Left ventricle myocardium inferior (tissue), 1 donor: ENCODE measurements at places on chromosomes 16 and 17. TPM values are rescaled to one million over a fixed set of nuclear protein-coding genes. Genes with fewer than 3 reads are reported as not detected.
A peak's percentile ranks its signal among the peaks of the same experiment; 100 is the strongest.

HOXB1 gene
- not detected for total RNA-seq

DHRS7C gene
- 3.1 TPM for total RNA-seq

CDRT15 gene
- not detected for total RNA-seq

BICDL2 gene
- total RNA-seq = 0.05 TPM

GRCh38 chr16:83954577-83955016 lies 1.6 kb downstream of the OSGIN1 start:
- no peaks in the 10 kb centered on the region for H3K27me3 ChIP-seq
- peaks cover 53% of the 10 kb centered on the region for H3K4me1 ChIP-seq
- peaks cover 5% of the 10 kb centered on the region for H3K36me3 ChIP-seq
- H3K4me3 ChIP-seq = peak overlapping the region; percentile 83
- DNase-seq = peak; percentile 41

GRCh38 chr16:700684-701584 lies 4.7 kb downstream of the FBXL16 start:
- H3K36me3 ChIP-seq = no peaks in the 10 kb centered on the region
- no peak for DNase-seq
- H3K27me3 ChIP-seq = peaks cover 99% of the 10 kb centered on the region
- H3K4me1 ChIP-seq = peaks cover 12% of the 10 kb centered on the region
- no peak overlapping the region for H3K27ac ChIP-seq

GRCh38 chr16:4180511-4180910 lies 61.4 kb downstream of the SRL start:
- no peaks in the 10 kb centered on the region for H3K36me3 ChIP-seq
- no peak overlapping the region for H3K27ac ChIP-seq
- no peak overlapping the region for H3K4me3 ChIP-seq
- peaks cover 14% of the 10 kb centered on the region for H3K4me1 ChIP-seq
- H3K27me3 ChIP-seq = no peaks in the 10 kb centered on the region
- no peak for DNase-seq

DNA sequence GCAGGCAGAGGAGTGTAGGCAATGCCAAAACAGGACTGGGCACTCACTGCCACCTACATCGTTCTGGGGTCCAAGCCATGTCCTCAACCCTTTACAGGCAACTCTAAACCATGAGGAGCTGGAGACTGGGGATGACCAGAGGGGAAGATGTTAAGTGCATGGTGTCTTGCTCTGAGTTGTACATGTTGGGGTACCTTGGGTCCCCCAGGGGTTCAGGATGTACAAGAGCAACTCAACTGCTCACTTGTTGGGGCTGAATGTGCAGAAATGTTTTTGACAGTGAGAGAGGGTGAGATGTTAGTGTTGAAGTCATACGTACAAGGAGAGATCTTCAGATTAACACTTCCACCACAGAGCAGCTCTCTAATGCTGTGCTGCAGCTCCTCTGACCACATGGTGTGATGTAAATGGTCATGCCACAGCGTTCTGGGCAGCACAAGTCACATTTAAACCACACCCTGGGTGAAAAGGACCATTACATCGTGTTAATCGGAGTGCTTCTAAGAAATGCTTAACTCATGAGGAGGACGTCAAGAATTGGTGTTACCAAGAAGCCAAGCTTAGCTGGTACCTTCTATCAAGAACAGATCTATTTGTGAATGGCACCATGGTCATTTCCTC lies 2.4 kb downstream of the CCL18 start:
- H3K27ac ChIP-seq = no peak overlapping the region
- DNase-seq = no peak
- peaks cover 31% of the 10 kb centered on the region for H3K27me3 ChIP-seq
- H3K36me3 ChIP-seq = no peaks in the 10 kb centered on the region
- H3K4me3 ChIP-seq = no peak overlapping the region
- no peaks in the 10 kb centered on the region for H3K4me1 ChIP-seq

DNA sequence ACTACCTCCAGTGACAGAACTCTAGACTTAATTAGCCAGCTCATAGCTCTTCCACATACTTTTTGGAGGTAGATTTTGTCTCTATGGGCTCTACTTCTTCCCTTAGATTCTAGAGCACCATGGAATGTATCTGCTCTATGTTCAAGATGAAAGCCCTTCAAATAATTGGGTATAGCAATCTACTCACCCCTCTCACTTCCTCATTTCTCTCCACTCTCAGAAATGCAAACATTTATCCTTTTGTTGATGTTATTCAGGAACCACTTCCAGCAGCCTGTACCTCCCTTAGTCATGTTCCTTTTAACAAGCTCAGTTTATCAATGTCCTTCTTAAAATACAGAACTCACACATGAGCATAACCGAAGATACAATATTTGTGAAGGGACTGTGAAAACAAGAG lies 78.5 kb downstream of the GRIN2A start:
- H3K4me3 ChIP-seq = no peak overlapping the region
- DNase-seq = no peak
- H3K27ac ChIP-seq = no peak overlapping the region
- peaks cover 22% of the 10 kb centered on the region for H3K27me3 ChIP-seq
- H3K36me3 ChIP-seq = no peaks in the 10 kb centered on the region

DNA sequence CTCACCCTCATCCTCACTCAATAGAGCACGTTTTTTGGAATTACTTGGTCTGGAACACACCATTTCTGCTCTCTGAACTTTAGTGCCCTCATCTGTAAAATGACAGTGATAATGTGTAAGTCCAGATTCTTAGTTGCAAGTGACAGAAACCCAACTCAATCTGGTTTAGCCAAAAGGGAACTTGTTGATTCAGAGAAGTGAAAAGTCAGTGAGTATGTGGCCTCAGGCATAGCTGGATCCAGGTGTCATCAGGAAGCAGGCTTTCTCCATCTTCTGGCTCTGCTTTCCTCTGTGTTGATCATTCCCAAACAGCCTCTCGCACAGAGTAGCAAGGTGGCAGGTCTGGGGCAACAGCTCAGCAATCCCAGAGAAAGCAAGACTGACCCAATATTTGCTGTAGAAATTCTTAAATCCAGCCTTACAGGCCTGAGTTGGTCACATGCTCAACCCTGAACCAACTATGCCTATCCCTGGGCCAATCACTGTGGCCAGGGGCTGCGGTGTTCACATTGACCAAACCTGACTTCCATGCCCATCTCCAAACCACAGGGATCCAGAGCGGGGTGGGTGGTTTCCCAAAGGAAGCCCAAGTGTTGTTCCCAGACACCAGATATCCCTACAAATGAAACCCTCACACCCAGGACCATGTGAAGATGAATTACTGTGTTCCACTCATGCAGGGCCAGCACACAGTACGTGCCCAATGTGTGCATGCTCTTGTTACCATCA lies 23.3 kb upstream of the ALKBH5 start:
- H3K27ac ChIP-seq = no peak overlapping the region
- H3K4me1 ChIP-seq = peaks cover 8% of the 10 kb centered on the region
- no peaks in the 10 kb centered on the region for H3K36me3 ChIP-seq

DNA sequence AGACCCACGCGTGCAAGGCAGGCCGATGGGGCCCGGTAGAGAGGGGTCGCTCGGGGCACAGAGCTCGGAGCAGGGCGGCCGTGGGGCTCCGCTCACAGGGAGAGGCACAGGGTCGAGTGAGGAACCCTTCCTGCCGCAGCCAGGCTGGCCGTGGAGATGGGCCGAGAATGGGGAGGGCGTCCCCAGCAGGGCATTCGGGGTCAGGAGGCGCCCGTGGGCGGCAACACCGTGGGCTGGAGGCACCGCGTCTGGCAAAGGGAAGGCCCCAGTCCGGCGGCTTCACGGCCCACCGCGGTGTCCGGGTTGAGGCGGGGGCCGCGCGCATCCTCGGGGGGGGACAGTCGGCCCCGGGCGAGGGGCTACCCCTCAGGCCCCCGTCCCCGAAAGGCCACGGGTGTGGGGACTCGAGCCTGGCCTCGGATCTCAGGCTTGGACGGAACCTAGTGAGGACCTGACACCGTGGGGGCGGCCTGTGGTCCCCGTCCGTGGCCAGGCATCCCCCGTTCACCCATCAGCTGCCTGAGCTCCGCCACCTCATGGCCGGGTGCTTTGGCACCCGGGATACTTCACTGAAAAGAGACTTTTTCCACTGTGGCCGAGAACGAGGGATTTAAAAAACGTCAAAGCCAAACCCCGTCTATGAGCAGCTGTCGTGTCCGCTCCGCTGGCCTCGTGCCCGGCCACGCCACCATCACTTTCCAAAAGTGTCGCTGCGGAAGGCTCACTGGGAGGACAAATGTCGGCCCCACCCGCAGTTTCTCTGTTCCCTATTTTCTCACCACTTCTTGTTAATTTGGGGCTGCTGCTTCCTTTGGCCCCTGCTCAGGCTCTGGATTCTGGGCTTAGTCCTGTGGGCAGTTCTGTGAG lies 73.6 kb downstream of the METRNL start:
- DNase-seq = peak; percentile 69
- H3K27me3 ChIP-seq = peaks cover 11% of the 10 kb centered on the region
- no peaks in the 10 kb centered on the region for H3K4me1 ChIP-seq
- H3K4me3 ChIP-seq = no peak overlapping the region
- no peaks in the 10 kb centered on the region for H3K36me3 ChIP-seq

DNA sequence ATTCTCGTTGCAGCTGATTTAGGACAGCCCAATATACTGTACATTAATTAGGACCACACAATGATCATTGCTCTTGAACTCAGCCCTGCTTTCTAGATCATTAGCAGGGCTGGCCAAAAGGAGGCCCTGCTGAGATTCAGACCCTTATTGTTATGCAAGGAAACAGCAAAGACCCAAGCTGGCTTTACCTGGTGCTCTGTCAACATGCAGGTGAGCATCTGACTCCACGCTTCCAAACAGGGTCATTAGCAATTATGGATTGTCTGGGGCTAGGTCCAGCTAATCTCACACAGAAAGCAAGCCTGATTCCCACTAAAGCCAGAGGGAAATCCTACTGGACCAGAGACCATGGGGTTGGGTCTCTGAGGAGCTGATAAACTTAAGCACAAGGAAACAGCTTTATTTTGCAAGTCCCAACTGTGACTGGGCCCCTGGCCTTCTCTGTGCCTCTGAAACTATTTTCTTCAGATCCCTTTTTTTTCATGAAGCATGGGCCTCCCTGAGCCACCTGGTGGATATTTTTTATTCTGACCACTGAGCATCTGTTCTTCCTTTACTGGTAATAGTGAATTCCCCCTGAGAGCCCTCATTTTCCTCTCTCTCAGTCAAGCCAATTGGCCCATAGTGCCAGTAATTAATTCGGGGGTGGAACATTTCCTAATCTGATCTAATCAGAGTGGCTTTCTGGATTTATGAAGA lies 236.1 kb downstream of the GRIN2A start:
- DNase-seq = no peak
- H3K36me3 ChIP-seq = no peaks in the 10 kb centered on the region

GRCh38 chr16:75379911-75380847 lies 53.1 kb downstream of the CFDP1 start:
- no peak overlapping the region for H3K4me3 ChIP-seq
- no peaks in the 10 kb centered on the region for H3K36me3 ChIP-seq
- H3K27me3 ChIP-seq = no peaks in the 10 kb centered on the region
- H3K4me1 ChIP-seq = peaks cover 27% of the 10 kb centered on the region
- DNase-seq = no peak

DNA sequence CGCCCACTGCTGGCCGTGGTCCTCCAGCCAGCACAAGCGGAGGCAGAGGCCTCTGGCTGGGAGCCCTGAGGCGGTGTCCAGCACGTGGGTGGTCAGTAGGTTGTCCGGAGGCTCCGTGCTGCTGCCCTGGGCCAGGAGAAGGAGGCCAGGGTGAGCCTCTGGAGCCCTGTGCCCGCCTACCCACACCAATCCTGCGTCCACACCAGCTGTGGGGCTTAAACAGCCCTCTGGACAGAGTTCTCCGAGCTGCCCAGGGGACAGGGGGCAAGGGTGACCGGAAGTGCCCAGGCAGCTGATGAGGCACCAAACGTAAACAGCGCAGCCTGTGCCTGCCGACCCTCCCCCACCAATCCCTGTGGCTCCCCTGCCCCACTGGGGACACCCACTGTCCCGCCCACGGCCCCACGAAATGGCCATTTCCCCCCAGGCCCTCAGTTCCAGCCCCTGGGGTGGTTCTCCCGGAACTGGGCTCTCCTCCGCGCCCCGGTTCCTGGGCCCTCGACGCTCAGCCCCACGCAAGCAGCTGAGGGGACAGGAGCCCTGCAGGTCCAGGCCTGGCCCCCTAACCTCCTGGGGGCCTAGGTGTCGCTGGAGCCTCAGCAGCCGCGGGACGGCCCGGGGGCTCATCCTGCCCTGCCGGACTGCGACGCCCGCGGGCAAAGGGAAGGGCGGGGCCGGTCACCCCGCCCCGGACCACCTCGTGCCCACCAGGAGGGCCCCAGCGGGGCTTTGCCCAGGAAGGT lies 27.9 kb upstream of the DBNDD1 start:
- peak overlapping the region; percentile 58 for H3K4me3 ChIP-seq
- peaks cover 19% of the 10 kb centered on the region for H3K36me3 ChIP-seq
- peaks cover 13% of the 10 kb centered on the region for H3K4me1 ChIP-seq
- no peak overlapping the region for H3K27ac ChIP-seq
- peaks cover 17% of the 10 kb centered on the region for H3K27me3 ChIP-seq

DNA sequence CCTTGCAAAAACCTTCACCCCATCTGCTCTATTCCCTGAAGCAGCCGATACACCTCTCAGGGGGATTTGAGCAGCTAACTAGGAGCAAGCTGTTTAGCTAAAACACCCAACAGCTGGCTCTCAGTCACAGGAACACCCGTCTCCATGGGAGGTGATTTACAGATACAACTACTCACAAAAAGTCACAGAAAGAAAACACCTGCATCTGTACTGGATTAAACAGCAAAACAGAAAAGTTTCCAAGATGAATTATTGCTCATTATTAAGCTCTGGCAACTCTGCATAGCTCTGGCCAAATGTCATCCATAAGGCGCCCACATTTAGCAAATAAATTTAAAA lies 22.3 kb downstream of the GJC1 start:
- no peaks in the 10 kb centered on the region for H3K27me3 ChIP-seq
- no peak for DNase-seq
- peaks cover 27% of the 10 kb centered on the region for H3K36me3 ChIP-seq
- no peak overlapping the region for H3K4me3 ChIP-seq
- H3K4me1 ChIP-seq = peaks cover 39% of the 10 kb centered on the region

DNA sequence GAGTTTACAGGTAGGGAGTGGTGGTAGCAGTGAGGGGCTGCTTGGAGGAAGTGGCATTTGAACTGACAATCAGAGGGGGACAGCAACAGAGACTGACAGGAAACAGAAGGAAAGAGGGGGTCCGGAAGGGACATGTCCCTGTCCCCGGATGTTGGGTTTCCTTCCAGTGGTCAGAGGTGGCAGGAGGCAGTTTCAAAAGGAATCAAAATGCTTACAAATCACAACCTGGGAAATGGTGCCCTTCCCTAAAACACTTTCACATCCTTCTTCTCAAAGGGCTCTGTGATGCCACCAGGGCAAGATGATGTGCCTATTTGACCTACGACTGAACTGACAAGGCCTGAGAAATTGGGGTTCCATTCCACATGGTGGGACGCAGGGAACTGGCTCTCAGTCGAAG lies 19.7 kb downstream of the ADGRG1 start:
- H3K4me3 ChIP-seq = peak overlapping the region; percentile 39
- H3K27ac ChIP-seq = peak overlapping the region; percentile 90
- DNase-seq = no peak
- peaks cover 13% of the 10 kb centered on the region for H3K36me3 ChIP-seq
- peaks cover 53% of the 10 kb centered on the region for H3K4me1 ChIP-seq
- peaks cover 17% of the 10 kb centered on the region for H3K27me3 ChIP-seq
